ENCODE measurements at places on chromosomes 12 and 14.

- DNase-seq, result peak; percentile 46
Measured at GRCh38 chr12:126772171-126772864, 1494.7 kb upstream of the TMEM132C start.

GRCh38 chr12:99137124-99137855, 492.2 kb downstream of the APAF1 start:
- DNase-seq, result no peak

GRCh38 chr12:76263696-76264095, 84.5 kb downstream of the BBS10 start:
- DNase-seq, result no peak

DNA sequence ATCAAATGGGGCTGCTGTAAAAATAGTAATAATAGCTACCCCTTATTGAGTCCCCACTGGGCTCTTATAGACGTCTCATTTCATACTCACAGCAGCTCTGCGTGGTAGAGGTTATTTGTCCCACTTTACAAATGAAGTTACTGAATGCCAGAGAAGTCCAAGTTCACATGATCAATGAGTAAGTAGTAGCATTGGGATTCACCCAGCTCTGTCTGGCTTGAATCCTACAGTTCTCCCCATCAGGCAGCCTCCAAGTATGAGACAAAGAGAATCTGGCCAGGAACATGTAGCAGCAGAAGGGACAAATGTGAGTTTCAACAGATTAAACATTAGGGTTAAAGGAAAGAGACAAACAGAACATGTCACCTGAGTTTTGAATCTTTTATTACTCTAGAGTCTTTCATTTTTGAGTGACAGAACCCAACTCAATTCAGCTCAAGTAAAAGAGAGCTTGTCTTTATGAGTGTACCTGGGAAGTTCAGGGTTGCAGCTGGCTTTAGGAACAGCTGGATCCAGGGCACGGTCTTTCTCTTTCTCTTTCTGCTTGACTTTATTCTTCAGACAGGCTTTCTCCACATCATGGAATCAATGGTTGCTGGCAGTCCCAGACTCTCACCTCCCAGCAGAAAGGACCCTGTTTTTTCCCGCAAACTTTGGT, 64.1 kb upstream of the JDP2 start:
- DNase-seq, result no peak

GRCh38 chr14:29223947-29224346, 457.4 kb downstream of the FOXG1 start:
- no peak for DNase-seq

- DNase-seq, result no peak
Measured at GRCh38 chr14:57212919-57213318, 55.8 kb downstream of the EXOC5 start.

DNA sequence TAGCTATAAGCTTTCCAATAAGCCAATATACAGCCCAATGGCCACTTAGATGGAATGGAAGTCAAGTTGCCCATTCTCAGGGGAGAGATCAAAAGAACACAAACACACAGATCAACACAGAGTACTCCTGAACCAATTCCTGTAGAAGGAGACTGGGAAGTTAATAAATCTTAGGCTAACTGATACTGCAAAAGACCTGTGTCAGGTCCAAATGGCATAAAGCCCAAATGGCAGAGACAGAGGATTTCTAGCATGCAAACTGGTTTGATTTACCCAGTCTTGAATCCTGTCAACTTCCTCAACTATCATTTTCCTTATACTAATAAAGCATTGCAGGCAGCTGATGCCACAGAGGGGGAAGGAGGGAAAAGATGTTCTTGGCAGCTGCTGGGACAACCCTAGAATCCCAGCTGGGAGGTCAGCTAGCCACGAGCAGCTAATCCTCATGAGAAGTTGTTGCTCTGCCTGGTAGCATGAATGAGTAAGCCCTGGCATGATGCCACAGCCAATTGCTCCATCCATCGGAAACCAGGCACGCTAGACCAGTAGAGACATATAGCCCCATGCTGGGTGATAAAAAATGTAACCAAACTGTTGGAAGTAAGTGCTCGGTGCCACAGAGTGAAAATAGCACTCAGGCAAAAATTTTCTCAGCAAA, 26.2 kb downstream of the ANG start:
- DNase-seq, result no peak

GRCh38 chr14:75983019-75983358, 1.2 kb upstream of the TGFB3 start:
- DNase-seq, result no peak

- no peak for DNase-seq
Measured at GRCh38 chr14:24818058-24818822, 184.2 kb upstream of the GZMB start.

- no peak for DNase-seq
Measured at GRCh38 chr14:33911046-33911445, 39.8 kb downstream of the EGLN3 start.

DNA sequence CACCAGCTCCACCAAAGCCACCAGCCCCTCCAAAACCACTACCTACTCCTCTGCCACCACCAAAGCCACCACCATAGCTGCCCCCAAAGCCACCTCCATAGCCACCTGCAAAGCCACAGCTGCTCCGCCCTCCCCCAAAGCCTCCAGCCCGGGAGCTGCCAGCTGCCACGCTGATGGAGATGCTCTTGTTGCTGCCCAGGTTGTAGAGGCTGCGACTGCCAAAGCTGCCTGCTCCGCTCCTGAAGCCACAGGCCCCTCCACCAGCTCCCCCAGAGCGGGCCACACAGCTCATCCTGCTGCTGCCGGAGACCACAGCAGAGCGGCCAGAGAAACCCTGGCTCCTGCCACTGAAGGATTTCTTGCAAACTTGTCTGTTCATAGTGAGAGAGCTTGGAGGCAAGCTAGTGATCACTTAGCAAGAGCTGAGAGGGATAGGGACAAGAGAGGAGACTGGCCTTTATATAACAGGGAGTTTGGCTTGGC, at the start of gene KRT76:
KRT76 (minus strand) TSS at position 433 of the 483 bp plus-strand sequence; CDS start at position 379, 54 bp downstream.
- DNase-seq, result no peak

DNA sequence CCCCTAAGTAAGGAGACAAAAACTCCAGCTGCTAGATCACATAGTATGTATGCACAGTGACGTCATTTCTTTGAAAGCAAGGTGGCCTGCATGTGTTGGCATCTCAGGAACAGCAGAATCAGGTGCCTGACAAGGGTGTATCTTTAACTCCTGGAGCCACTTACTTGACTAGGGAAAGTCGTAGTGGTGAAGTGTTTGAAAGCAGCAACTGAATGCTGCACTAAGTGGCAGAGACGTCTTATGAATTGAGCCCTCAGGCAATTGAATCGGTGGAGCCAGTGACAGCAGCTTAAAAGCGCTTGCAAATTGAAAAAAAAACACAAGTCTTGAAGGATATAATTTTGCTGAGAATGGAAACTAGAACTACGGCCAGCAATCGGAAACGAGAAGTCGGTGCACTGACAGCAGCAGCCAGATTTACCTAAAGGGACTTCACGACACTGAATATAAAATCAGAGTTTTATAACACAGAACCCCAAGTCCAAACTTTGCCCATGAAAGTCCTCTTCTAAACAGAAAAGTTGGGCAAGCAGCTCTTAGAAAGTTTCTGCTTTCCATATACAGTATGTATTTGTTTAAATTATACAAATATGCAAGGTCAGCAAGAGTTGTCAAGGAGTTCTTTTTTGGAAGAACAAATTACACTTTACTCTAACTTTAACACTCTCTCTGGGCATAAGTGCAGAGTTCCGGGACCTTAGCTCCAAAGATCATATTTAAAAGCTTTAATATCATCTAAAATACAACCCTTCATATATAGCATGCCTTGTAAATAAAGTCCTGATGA, 1.1 kb downstream of the IGF1 start:
- DNase-seq, result no peak

DNA sequence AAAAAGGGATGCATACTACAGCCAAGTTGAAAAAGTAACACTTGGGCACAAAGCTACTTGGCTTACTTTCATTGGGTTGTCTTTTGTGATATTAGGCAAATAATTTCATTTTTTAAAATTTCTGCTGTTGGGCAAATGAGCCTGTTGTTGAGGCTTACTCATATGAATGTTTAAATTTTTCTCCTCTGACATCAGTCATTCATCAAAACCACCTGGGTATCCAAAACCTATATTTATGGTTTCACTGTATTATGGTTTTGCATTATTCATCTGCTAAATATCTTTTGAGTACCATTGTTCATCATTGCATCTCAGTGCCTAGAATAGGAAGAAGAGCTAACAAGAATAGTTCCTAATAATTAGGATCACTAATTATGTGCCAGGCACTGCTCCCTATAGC, 28.1 kb downstream of the DYRK2 start:
- no peak for DNase-seq

DNA sequence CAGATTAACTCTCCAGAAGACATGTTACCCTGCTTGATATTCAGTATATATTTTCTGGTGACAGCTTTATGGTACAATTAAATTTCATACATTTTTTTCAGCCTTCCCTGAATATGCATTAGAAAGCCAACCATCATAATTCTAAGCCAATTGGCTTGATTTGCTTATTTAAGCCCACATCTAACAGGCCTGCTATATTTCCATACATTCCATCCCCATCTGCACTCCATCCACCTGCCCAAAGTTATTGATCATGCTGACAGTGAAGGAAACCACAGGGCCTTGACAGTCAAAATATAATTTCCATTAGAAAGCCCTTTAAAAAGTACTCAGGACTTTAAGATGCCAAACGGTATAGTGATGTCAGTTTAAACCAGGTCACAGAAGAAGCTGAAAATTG, 164.3 kb downstream of the GXYLT1 start:
- no peak for DNase-seq

GRCh38 chr14:81537193-81537592, 3.5 kb upstream of the SEL1L start:
- DNase-seq, result no peak

- DNase-seq, result no peak
Measured at GRCh38 chr12:22416801-22417200, 82.3 kb upstream of the ST8SIA1 start.

- DNase-seq, result no peak
Measured at GRCh38 chr14:64463873-64464272, 1.4 kb upstream of the AKAP5 start.

- no peak for DNase-seq
Measured at GRCh38 chr12:39393179-39393578, 49.7 kb downstream of the KIF21A start.

DNA sequence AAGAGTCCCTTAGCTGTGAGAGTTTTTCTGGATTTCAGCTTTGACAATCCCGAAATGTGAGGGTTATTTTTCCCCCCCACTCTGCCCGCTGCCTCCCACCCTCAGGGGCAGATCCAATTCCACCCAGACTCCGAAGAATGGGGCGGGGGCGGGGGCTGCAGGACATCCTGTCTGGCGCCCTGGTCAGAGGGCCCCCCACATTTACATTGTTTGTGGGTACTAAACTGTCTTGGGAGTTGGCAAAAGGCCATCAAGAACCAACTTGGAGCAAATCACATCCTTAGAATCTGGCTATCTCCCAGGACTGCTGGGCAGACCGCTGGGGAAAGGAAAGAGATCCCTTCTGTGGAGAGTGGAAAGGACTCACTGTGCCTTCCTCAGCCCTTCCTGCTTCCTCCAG, 2.4 kb downstream of the EMP1 start:
- DNase-seq, result no peak

- DNase-seq, result no peak
Measured at GRCh38 chr12:3137814-3138445, 60.8 kb downstream of the TSPAN9 start.

GRCh38 chr12:121989276-121990113, 32.2 kb upstream of the BCL7A start:
- DNase-seq, result no peak

GRCh38 chr14:99191395-99192027, 80.5 kb downstream of the BCL11B start:
- peak; percentile 51 for DNase-seq

DNA sequence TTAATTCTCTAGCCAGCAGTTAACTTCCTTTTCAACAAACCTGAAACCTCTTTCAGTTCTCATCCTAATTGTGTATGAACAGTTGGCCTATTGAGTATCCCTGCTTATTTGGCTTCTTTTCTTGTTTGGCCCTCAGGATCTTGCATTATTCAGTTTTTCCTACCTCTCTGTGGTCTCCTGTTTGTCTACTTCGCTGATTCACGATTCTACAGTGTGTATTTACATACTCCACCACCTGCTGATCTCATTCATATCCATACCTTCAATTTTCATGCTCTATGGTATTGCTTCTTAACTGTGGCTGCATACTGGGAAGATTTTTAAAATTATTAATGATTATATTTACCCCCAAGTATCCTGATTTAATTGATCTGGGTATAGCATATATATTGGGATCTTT, 56.4 kb downstream of the RASSF9 start:
- no peak for DNase-seq

DNA sequence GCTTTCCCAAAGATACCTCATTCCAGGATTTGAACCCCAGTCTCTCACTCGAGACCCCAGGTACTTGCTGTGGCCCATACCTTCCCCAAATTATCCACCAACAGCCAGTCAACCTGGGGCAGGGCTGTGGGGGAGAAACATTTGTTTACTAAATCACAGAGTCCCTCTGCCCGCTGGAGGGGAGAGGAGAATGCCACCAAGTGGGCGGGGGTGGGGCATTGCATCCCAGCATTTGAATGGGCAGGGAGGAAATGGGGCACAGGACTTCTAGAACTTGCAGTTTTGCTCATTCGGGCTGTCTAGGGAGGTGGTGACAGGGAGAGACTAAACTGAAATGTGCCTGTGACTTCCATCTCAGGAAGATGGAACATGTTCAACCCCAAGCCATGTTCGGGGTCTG, 10.9 kb upstream of the SERPINA9 start:
- DNase-seq, result no peak

- DNase-seq, result no peak
Measured at GRCh38 chr14:88327497-88327896, 4.4 kb upstream of the KCNK10 start.

- DNase-seq, result no peak
Measured at GRCh38 chr14:61437381-61437780, 116.0 kb downstream of the PRKCH start.

DNA sequence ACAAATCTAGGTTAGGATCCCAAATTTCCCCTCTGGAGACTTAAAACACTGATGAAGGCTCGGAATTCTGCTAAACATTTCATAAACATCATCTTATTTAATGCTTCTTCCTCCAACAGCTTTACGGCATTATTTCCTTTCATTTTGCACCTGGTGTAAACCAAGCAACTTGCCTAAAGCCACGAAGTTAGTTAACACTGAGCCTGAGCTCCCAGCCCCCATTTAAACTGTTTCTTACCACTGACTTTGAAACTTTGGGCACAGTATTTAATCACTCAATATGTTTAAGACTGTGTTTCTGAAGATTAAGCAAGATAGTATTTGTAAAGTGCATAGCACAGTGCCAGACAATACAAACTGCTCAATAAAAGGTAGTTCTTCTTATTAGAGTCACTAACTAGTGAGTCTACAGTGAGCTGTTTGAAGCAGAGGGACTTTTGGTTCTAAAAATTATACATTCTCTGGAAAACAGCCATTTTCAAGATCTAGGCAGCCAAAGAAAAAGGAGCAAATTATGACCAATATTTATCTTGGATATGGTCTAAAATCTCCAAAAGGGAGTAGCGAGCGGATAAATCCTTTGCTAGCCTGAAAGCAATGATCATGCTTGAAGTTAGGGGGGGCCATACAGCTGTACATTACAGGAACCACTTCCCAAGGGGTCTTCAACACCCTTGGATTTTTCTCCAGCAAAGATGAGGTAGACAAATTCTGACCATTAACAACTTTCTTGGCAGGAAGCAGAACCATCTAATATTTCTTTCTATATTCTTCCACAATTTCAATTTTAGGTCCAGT, 4.0 kb downstream of the EGLN3 start:
- DNase-seq, result no peak

- DNase-seq, result no peak
Measured at GRCh38 chr14:104420990-104421389, 158.6 kb upstream of the C14orf180 start.

- no peak for DNase-seq
Measured at GRCh38 chr12:44158746-44159145, 322.9 kb downstream of the TMEM117 start.

GRCh38 chr14:61033855-61034254, 52.8 kb downstream of the SLC38A6 start:
- DNase-seq, result no peak

Data from activated T-cell treated with anti-CD3 and anti-CD28 coated beads, Interleukin-2, amount 50 U/mL, for 24 hours (primary cell).